ENCODE measurements at places on chromosomes 2 and 18.

DNA sequence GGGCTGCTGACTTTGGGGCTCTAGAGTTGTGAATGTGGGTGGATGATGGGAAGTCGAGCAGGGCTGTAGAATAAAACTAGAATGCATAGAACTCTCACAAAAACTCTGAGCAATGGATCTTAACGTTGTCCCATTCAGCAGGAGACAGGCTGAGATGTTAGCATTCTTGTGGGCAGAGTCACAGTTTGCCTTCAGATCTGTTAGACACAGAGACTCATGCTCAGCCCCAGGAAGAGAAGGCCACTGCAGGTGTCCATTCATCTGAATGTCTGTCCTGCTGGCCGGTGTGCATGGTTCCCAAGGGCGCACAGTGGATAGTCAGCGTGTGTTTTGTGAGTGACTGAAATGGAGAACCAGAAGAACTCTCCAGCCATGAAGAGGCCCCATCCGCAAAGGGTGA lies 111.3 kb downstream of the TSN start:
- DNase-seq = no peak

DNA sequence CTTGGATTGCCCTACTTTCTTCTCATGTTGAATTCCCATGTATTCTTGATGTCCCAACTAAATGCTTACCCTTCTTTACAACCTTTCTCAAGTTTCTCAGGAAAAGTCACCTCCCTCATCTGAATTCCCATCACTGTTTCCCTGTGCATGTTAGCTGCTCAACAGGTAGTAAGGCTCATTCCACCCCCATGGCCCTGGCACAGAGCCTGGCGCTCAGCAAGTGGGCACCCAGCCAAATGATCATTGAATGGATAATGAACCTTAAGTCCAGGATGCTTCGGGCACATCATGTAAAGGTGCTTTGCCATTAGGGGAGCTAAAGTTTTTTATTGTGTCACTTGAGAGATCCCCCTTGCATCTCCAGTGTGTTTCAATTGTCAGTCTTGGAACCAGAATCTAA lies 124.0 kb downstream of the PKP4 start:
- DNase-seq = no peak

- DNase-seq = no peak
Measured at GRCh38 chr2:3637311-3637675, 20.7 kb upstream of the ALLC start.

DNA sequence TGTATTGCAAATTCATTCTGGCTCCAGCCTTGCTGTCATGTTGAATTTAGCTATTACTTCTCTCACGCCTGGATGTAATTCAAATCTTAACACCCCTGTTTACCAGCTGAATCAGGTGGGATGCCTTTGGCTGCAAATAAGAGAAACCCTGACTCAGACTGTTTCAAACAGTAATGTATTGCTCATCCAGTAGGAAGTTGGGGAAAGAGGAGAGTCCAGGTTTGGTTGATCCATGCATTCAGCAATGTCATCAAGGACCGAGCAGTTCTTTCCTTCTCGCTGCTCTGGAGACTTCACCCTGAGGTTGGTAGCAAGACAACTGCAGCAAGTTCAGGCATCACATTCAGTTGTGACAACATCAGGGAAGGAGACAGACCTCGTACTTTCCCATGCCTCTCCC lies 6.4 kb upstream of the DARS1 start:
- peak; percentile 72 for DNase-seq

GRCh38 chr2:126449677-126450076 lies 206.3 kb upstream of the GYPC start:
- DNase-seq = no peak

DNA sequence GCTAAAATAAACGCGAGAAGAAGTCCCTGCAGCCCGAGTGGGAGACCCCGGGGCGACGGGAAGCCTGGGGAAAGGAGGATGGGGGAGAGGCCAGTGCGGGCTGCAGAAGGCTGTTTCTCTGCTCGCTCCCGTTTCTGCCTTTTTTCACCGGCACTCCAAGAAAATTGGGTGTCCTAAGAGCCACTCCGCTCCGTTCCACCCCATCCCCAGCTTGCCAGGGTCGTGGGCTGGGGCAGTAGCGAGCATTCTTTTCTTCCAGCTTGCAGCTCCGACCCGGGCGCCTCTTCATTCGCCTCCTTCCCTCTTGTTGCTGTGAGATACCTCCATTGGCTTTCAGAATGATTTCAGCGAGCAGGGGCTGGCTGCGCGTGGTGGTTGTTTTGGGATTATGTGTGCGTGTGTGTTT lies 1.1 kb downstream of the HOXD3 start:
- no peak for DNase-seq

GRCh38 chr2:219636144-219636915 lies 8.9 kb downstream of the SLC4A3 start:
- no peak for DNase-seq

GRCh38 chr2:175999283-175999819 lies 2.7 kb downstream of the LNPK start:
- DNase-seq = no peak

GRCh38 chr2:137776697-137777096 lies 187.6 kb upstream of the HNMT start:
- DNase-seq = no peak

- DNase-seq = no peak
Measured at GRCh38 chr2:96344011-96344410, 8.4 kb downstream of the NCAPH start.

DNA sequence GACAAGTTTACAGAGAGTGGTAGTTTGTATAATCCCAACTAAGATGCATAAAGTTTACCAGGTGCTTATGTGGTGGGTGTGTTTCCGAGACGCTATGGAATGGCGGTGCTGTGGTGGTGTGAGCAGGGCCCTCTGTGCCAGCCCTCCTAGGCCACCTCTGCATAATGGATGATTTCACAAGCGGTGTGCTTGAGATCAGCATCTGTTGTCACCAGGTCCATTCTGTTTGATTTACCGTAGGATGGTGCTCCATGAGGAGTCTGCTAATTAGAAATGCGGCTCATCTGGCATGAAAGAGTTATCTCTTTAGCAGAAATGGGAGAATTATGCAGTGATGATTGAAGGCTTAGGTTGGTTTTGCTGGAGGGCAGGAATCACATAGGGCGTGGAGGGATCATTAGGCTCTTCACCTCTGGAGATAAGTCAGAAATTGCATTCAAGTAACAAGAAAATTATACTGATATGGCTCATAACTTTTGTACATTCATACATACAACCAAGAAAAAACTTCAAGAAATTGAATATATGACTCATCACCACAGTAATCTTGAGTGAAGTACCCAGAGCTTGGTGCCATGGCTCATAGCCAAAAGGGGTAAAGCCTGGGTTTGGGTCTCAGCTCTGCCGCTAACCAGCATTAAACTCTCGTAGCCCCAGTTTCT lies 41.4 kb downstream of the CRIM1 start:
- DNase-seq = peak; percentile 37

GRCh38 chr2:200405599-200406298 lies 99.3 kb downstream of the SPATS2L start:
- peak; percentile 95 for DNase-seq

GRCh38 chr2:98391581-98392270 lies 45.5 kb downstream of the CNGA3 start:
- no peak for DNase-seq

DNA sequence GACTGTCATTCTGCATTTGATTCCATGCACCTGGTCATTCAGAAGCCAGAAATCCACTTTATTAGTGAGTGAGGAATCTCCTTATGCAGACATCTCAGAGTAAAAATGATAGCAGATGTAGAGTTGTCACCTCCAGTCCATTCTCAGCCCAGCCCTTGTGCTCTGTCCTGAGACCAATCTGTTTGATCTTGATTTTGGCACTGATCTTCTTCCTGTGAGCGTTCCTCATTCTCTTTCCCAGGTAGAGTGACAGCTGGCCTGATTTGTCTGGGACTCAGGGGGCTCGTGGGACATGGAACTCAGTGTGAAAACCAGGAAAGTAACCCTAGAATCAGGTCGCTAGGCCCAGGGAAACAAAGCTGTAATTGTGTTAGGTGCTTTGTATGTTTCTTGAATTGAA lies 8.9 kb downstream of the ARHGAP25 start:
- no peak for DNase-seq

DNA sequence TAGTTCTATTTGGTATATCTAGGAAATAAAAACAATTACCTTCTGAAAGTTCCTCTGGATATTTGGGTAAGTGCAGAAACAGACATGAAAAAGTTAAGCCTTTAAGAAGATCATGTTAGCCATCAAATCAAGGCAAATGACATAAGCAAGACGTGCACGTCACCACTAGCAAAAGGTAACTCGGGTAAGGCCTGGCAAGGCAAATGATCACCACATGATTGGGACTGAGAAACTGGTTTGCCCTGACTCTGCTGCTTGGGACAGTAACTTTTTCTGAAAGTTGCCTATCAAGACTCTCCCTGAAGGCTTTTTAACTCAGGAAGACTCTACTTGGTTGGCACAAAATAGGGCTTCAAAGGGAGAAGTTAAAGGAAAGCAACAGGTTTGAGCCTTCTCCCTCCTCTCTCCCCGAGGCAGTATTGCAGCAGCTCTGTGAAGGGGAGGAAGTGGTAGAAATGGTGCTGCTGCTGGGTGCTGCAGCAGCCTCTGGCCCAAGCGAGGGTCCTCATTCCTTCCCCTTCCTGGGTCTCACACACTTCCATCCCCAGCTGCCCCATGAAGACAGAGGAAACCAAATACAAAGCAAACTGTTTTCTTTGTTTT lies 17.1 kb upstream of the TMEM237 start:
- DNase-seq = no peak

- DNase-seq = no peak
Measured at GRCh38 chr2:30341500-30342267, 105.4 kb upstream of the LCLAT1 start.

GRCh38 chr2:31247711-31248110 lies 13.8 kb downstream of the EHD3 start:
- no peak for DNase-seq

- DNase-seq = no peak
Measured at GRCh38 chr2:174656676-174657176, 59.1 kb upstream of the WIPF1 start.

- no peak for DNase-seq
Measured at GRCh38 chr2:150023044-150023443, 435.5 kb upstream of the MMADHC start.

DNA sequence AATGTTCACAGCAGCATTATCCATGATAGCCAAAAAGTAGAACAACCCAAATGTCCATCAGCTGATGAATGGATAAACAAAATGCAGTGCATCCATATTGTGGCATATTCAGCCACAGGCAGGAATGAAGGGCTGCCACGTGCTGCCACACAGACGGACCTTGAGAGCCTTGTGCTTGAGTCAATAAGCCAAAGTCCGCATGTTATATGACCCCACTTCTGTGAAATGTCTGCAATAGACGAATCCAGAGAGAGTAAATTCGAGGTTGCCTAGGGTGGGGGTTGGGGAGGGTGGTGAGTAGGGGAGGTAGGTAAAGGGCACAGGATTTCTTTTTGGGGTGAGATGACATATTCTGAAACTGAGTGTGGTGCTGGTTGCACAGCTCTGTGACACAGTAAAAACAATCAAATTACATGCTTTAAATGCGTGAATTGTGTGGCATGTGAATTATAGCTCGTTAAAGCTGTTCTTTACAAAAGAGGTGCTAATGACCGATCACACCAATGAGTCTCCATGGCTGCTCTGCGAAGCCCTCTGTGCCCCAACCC lies 38.9 kb upstream of the LDLRAD4 start:
- no peak for DNase-seq

GRCh38 chr2:127453392-127454171 lies 35.4 kb downstream of the PROC start:
- DNase-seq = no peak

DNA sequence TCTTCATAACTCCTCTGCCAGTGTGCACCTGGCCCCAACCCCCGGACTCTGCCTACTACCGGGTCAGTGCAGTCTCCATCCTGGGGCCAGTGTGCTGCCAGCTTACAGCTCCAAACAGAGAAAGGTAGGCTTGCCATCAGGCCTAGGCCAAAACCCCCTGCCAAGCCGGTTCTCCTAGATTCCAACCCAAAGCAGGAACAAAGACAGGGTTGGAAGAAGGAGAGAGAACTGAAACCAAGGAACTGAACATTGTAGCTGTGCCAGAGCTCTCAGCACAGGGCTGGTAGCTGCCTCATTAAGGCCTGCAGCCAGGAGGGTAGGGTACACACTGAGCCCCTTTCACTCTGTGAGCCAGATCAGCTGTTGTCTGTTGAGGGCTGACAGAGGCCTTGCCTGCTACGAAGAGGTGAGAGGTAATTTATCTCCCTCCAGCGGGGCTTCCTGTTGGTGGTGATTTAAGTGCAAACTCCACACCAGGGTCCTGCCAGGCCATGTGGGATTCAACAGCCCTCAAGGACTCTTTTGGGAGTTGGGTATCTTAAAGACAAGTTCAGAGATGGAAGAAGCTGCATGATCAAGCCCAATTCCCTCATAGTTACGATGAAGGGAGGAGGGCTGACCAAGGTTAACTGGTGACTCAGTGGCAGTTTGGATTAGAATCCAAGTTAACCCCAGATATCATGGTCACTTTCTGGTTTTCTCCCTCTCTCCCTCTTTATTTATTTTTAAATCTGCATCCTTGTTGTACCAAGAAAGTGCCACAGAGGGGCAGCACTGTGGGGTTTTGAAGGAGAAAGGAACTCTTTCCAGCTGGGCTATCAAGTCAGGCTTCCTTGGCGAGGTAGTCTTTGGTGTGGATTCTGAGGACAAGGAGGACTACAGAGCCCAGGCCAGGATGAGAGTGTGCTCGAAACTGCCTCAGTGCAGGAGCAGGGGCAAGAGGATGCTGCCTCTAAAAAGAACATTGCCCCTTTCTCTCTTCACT lies 48.1 kb downstream of the CYRIA start:
- peak; percentile 51 for DNase-seq

DNA sequence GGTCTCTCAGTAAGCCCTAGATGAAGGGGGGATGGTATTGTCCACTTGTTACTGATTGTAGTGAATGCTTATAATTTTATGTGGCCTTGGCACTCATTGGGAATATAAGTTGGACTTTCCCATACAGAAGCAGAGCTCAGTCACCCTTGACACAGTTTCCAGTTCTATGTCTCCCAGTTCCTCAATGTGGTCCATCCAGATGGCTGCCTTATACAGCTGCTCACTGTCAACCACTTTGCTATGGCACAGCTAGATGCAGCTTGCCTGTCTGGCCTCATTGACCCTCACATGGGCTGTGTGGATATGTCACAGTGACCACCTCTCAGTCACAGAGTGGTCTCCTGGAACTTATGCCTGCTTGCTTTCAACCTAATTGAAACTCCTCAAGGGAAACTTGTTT lies 21.7 kb downstream of the SLC39A6 start:
- DNase-seq = no peak

DNA sequence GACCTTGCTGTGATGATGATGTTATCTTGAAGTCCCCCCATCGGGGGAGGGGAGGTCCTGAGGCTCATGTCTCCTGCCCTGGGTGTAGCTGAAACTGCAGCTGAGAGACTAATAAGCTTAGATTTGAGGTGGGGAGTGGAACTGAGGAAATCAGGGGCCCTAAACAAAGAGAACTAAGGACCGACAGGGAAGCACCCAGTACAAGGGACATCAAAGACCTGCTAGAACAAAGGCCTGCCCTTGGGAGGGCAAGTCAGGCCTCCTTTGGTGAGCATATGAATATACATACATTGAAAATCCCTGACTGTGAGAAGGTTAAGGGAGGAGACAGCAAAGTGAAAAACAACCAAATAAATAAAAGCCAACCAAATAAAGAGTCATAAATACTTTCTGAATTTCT lies 1132.5 kb upstream of the CELF4 start:
- no peak for DNase-seq

- no peak for DNase-seq
Measured at GRCh38 chr2:130729322-130730299, 741 bp downstream of the GPR148 start.

- DNase-seq = no peak
Measured at GRCh38 chr2:23777826-23778225, 149.1 kb downstream of the ATAD2B start.

- no peak for DNase-seq
Measured at GRCh38 chr2:46544581-46544980, 65.2 kb downstream of the TMEM247 start.

Measured in bronchial epithelial cell (primary cell).